A549 treated with GW870086 at 1 μM for 4 hours (cell line): ENCODE measurements at places on chromosomes 7 and 10. TPM values are rescaled to one million over a fixed set of nuclear protein-coding genes. Genes with fewer than 3 reads are reported as not detected.

Gene PAPOLB
- total RNA-seq: not detected in 5 replicates

Gene UNCX
- total RNA-seq: not detected in 5 replicates

Gene CAMK1D
- total RNA-seq: 6.1 to 7.9 TPM (median 6.9 TPM) in 5 replicates

Gene CALN1
- not detected in 5 replicates for total RNA-seq

Gene LRRC17
- 0.06 to 0.14 TPM in 2 of 5 replicates, not detected in the others for total RNA-seq

Gene SLC26A3
- not detected in 5 replicates for total RNA-seq

Gene FEZF1
- not detected in 5 replicates for total RNA-seq

Gene GPR85
- not detected in 5 replicates for total RNA-seq

Gene SCART1
- 0.15 to 0.34 TPM (median 0.21 TPM) in 4 of 5 replicates, not detected in the other for total RNA-seq

Gene COL28A1
- 0.54 to 1.0 TPM (median 0.59 TPM) in 5 replicates for total RNA-seq

Gene NPSR1
- not detected in 5 replicates for total RNA-seq

Gene NOS3
- 0.35 to 1.2 TPM (median 0.53 TPM) in 5 replicates for total RNA-seq

Gene C7orf57
- total RNA-seq: 0.18 to 0.79 TPM (median 0.26 TPM) in 5 replicates

Gene ENO4
- 0.13 to 0.54 TPM (median 0.18 TPM) in 4 of 5 replicates, not detected in the other for total RNA-seq

Gene PKD2L1
- total RNA-seq: 0.06 to 0.39 TPM (median 0.08 TPM) in 4 of 5 replicates, not detected in the other

Gene BMS1
- total RNA-seq: 22.4 to 27.2 TPM (median 22.9 TPM) in 5 replicates

Gene NAT16
- 0.06 to 0.25 TPM (median 0.11 TPM) in 5 replicates for total RNA-seq

Gene COL17A1
- 1.5 to 2.2 TPM (median 1.8 TPM) in 5 replicates for total RNA-seq

Gene INHBA
- 0.11 to 0.73 TPM (median 0.52 TPM) in 5 replicates for total RNA-seq

Gene HUS1
- 16.4 to 19.9 TPM (median 17.2 TPM) in 5 replicates for total RNA-seq

Gene RADIL
- 1.4 to 3.0 TPM (median 2.2 TPM) in 5 replicates for total RNA-seq

Gene ALOX5
- 0.17 to 0.56 TPM (median 0.31 TPM) in 5 replicates for total RNA-seq

Gene XRCC2
- 3.3 to 5.5 TPM (median 4.7 TPM) in 5 replicates for total RNA-seq

Gene IDI2
- not detected in 5 replicates for total RNA-seq

Gene C10orf71
- total RNA-seq: not detected in 5 replicates

Gene RTKN2
- total RNA-seq: 0.91 to 1.1 TPM (median 0.96 TPM) in 5 replicates
